ENCODE measurements at places on chromosomes 12 and 14.
A peak's percentile ranks its signal among the peaks of the same experiment; 100 is the strongest.

- no peak for DNase-seq
These were observed 1796.3 kb upstream of the FLRT2 start for GRCh38 chr14:83733670-83734069.

DNA sequence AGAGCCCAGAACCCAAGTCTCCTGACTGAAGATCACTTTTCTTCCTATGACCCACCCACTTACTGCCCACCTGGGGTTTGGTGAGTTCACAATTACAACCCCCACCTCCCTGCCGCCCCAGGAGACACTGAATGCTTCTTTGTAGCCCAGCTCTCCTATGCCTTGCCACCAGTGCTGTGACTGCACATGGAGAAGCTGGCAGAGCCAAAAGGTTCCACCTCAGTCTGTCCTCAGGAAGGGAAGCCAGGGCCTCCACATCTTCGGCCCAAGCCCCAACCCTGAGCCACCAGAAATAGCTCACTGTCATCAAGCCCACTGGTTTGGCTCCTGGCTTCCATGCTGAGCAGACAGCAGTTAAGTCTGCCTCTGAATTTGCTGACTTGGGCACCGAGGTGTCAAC is 25.6 kb downstream of the OTUB2 start:
- DNase-seq = no peak

DNA sequence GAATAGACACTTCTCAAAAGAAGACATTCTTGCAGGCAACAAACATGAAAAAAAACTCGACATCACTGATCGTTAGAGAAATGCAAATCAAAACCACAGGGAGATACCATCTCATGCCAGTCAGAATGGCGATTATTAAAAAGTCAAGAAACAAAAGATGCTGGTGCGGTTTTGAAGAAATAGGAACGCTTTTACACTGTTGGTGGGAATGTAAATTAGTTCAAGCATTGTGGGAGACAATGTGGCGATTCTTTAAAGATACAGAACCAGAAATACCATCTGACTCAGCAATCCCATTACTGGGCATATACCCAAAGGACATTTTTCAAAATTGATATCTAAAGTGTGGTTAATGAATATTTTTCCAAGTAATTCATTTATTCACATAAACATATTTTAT is 39.6 kb upstream of the LIN7A start:
- DNase-seq = peak; percentile 9

- no peak for DNase-seq
These were observed 26.1 kb upstream of the MYF6 start for GRCh38 chr12:80681287-80681686.

GRCh38 chr14:104119488-104120251 is 18.7 kb upstream of the KIF26A start:
- DNase-seq = no peak

DNA sequence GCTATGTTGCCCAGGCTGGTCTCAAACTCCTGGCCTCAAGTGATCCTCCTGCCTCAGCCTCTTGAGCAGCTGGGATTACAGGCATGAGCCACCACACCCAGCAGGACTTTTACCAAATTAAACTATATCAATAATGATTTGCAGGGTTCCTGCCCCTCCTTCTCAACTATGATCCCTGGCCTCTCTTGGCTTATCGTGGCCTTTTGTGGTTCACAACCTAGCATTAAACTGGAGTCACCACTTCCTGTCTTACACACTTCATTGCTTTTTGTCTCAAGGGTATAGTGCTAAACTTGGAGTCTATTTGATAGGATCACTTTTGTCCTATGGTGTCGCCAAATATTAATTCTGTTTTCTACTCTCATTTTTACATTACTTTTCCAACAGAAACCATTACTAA is 64.5 kb downstream of the SEC23A start:
- DNase-seq = no peak

- DNase-seq = no peak
These were observed 41.5 kb upstream of the FBXO21 start for GRCh38 chr12:117231750-117232149.

- no peak for DNase-seq
These were observed 29.0 kb upstream of the MSI1 start for GRCh38 chr12:120397824-120398540.

DNA sequence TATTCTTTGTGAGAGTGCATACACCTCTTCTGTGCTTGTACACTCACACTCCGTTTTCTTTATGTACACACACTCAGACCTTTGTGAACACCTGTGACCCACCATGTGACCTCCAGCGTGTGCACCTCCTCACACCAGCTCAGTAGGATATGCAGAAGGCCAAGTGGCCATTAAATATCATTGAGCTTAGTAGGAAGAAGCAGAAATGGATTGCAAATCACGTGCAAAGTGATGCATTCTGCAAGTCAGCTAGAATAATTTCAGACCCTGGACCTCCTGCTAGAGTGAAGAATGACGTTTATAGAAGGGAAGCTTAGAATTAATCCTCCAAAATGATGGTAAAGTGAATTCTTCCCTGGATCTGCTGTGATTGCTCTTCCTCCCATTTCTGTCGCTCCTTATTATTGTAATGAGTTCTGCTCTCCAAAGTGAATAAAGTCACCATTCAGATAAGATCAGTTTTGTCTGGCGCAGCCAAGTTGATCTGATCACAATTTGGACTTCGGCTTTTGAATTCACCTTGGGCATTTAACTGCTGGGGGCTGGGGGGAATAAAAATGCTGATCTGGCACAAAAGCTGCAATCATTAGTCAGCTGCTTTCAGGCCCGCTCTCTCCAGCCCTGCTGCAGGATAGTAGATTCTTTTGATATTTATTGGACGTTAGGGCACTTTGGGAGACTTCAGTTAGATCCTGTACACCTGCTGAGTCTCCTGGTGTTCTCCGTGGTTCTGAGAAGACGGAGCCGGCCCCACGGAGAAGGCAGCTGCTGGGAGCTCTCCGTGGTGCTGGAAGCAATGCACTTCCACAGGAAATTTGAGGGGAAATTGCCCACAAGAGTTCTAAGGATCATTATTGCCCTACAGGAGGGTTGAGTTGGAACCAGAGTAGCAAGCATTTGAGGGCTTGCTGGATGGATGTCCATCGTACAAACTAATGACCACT is 12.4 kb upstream of the NRXN3 start:
- DNase-seq = peak; percentile 12

DNA sequence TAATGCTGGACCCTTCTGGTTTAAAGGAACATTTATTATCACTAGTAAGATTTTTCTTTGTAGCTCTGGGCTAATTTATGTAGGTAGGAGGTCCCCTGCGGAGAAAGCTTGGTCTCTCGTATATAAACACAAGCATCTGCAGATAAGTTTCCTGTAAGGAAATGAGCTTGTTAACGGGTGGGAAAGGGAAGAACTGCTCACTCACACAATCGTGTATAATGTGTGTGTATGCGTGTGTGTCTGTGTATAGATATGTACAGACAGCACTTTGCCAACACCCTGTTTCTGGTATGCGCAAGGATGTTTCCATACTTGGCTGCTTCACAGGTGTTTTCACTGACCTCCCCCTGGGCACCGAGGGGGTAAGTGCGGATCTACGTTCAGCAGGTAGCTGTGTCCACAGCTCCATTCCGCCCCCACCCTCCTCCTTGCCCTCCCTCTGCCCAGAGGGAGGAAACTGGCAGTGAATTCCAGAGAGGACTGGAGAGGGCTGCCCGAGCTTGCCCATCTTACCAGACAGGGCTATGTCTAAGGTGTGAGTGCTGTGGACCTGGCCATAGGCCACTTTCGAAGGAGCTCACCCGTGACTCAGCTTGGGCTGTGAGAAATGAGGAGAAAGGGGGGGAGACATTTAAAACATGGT is 65.2 kb downstream of the NINJ2 start:
- no peak for DNase-seq

- DNase-seq = no peak
These were observed 5.4 kb upstream of the NR4A1 start for GRCh38 chr12:52045794-52046199.

DNA sequence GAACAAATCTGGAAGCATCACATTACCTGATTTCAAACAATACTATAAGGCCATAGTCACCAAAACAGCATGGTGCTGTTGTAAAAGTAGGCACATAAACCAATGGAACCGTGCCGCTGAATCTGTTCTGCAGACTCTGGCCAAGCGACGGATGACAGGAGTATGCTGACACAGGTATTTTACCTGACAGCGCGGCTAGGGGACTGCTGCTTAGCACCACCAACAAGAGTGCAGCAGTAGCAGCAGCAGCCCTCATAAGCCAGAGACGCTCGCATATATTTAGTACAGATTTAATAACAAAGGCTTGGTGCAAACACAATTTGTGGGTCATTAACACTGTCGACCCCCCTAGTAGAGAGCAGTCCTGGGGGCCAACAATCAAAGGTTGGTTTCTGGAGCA is 677.6 kb upstream of the LMO3 start:
- no peak for DNase-seq

DNA sequence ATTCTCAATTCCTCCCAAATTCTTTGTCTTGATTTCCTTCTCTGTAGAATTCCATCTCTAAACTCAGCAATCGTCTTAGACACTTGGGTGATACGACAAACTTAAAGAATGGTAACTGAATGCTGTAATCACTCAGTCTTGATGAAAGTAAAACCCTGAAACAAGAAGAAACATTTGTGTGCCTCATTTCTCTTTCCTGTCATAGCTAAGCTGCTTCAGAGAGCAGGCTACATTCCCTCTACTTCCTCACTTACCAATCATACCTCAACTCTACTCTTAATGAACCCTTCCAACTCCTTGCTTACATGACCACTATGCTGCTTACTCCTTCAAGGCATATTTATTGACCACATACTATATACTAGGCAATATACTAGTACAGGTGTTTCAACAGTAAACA is 8.3 kb downstream of the MAP4K5 start:
- no peak for DNase-seq

GRCh38 chr12:15627995-15628945 is 160.9 kb downstream of the EPS8 start:
- peak; percentile 66 for DNase-seq

DNA sequence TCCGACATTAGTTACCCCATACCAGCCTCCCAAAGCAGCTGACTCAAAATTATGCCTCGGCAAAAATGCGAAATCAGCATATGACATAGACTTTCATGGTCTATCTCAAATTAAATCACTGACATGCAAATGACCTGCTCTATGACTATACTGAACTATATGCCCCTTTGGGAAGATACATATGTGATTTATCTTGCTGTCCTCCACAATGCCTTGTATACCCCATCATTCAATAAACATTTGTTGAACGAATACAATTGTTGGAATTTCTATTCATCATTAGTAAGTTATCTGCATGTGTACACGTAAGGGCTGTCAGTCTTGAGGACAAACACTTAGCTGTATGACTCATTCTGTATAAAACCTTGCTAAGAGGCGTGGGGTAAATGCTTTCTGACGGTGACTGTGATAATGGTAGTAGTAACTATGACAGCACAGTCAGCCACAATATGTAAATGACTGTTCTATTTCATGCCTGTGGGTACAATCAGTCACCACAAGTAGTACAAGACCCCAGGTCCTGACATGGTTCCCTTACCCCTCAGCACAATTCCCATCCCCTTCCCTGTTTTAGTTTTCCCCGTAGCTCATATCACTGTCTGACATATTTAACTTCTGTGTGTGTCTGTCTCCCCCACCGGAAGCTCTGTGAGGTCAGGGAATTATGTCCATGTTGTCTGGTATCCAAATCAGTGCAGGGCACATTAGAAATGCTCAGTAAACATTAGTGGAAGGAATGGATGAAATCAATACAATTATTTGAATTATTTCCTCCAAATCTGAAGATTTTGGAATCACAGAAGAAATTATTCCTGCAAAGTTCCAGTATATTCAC is 42.8 kb downstream of the STXBP6 start:
- DNase-seq = peak; percentile 97

DNA sequence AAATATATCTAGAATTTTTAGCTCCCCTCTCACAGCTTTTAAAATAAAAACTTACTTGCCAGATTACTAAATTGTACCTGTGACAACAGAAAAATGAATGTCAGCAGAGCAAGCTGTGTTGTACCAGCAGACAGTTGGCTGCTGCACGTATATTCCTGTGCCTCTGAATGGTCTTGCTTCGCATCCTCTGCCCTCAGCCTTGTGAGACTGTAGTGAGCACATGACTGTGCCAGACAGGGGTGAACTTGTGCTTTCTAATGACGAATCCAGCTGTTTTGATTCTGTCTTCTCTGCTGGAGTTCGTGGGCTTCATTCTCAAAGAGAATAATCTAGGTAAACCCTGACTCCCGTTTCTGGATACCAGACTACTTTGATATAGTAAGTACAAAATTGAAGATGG is 58.3 kb upstream of the FRMD6 start:
- no peak for DNase-seq

DNA sequence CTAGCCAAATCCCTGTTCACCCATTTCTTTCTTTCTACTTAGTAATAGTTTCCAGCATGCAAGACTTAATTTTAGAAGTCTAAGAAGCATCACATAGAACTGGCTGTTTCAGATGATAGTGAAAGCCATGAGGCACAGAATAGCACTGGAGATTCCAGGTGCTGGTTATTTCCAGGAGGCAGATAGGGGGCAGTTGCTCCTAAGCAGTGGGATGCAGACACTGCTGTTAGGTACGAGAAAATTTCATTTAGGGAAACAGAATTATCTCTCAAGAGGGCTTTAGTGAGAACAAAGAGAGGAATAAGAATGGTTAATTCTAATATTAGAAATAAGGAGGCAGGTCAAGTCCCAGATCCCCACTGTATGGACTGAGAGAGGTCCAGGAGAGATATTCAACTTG is 3.6 kb upstream of the MDGA2 start:
- DNase-seq = no peak

DNA sequence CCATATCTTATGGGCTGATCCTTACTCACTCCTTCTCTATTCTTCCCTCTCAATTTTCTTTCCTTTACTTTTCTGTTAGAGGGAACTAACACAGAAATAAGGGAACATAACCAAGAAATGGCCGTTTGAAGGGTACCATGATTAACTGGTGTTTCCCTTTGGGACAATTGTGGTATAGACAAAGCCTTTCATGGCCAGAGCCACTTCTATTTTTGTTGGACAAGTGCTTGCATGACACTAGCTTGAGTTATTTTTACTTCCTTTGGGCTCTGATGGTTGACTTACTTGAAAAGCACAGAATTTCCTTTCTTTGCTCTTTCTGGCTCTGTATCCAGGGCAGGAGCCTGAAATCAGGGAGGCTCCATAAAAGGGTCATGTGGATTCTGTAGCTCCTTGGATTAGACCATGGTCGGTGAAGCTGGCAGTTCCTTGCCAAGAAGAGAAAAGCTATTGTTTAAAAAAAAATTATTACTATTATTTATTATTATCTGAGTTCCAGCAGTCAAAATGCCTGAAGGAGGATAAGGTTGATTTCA is 130.6 kb downstream of the KTN1 start:
- DNase-seq = no peak

All from fibroblast of skin of right biceps (primary cell).